ENCODE measurements at places on chromosomes 4 and X.

- no peak for DNase-seq
Observed at GRCh38 chrX:95791876-95792275, 892.8 kb upstream of the DIAPH2 start.

GRCh38 chr4:25351777-25352416 lies 25.2 kb upstream of the ANAPC4 start:
- DNase-seq = no peak

- DNase-seq = no peak
Observed at GRCh38 chr4:27111627-27112026, 251.0 kb downstream of the STIM2 start.

DNA sequence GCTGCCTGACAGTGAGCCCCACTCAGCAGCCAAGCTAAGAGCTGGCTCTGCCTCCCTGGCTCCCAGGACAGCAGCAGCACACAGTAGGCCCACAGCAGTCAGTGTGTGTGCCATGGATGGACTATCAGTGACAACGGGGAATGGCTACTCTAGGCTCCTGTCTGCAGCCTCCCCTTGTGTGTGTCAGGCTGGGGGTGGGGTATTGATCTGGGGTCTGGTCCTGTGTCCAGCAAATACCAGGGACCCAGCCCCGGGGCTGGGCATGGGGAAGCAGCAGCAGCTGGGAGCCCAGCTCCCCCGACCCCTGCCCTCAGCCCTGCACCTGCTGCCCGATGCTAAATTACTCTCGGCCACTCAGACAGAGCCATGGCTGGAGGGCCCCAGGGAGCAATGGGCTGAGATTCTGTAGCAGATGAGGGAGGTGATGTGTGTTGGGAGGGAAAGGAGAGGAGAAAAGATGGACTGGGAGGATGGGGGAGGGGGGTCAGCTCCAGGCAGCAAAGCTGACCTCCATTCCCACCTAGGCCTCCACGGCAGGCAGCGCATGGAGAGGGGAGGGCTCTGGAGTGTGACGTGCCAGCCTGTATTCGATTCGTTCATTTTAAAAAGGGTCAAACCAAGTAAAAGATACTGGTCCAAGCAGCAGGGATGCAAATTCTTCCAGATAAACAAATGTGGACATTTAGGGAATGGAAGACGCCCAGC lies 61.3 kb upstream of the CRMP1 start:
- no peak for DNase-seq

DNA sequence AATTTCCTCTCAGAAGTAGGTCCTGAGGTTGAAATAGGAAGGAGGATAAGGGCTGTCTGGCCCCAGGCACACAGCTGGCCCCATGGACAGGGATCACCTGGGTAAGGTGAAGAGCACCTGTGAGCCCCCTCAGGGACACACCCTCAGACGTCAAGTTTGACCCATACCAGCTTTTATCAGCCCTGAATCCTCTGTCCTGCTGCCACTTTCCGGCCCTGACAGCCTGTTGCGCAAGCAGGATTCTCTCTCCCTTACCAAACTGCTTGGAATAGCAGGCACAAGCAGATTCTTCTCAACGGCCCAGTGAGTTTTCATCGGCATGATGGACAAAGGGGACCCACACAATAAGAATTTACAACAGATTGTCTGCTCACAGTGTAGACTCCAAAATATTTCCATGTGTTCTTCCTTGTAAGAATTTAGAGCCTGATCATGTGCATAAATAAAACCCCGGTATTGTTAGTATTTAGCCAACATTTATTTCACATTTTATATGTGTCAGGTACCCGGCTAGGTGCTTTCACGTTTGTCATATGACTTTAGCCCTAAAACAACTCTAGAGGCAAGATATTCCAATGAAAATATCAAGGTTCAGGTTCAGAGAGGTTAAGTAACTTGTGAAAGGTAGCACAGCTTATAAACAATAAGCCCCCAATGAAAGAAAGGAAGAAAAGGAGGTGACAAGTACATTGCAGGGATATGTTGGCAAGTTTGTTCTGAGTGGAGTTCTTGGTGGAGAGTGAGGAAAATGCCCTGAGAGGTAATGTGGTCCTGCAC lies 107.2 kb upstream of the KIT start:
- DNase-seq = no peak

DNA sequence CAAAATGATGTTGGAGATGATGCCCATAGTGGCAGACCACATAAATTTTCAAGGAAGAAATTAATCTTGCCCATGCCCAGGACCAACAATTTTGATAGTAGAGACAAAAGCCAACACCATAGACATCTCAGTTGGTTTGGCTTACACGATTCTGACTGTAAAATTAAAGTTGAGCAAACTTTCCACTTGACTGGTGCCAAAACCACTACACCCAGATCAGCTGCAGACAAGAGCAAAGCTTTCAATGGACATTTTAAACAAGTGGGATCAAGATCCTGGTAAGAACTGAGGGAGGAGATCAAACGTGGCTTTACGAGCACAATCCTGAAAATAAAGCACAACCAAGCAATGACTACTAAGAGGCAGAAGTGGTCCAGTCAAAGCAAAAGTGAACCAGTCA lies 90.7 kb downstream of the PAPSS1 start:
- no peak for DNase-seq

DNA sequence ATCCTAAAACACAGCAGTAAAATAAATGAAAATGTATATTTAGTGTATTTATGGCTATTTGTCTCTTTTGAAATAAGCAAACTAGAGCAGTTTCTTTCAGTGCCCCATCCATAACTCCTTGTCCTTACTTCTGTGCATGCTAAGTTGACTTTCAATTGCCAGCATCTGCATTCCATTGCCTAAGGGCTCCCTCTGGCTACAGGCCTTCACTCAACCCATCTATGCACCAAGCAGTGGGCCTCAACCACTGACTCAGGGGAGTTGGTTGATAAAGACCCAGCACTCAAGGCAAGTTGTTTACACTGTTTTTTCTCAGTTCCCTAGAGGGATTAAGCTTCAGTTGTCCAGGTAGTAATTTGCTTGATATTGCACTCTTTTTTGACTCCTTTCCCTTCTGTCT lies 265.7 kb downstream of the IQCM start:
- peak; percentile 5 for DNase-seq

GRCh38 chrX:16931855-16932575 lies 14.4 kb upstream of the REPS2 start:
- DNase-seq = no peak

DNA sequence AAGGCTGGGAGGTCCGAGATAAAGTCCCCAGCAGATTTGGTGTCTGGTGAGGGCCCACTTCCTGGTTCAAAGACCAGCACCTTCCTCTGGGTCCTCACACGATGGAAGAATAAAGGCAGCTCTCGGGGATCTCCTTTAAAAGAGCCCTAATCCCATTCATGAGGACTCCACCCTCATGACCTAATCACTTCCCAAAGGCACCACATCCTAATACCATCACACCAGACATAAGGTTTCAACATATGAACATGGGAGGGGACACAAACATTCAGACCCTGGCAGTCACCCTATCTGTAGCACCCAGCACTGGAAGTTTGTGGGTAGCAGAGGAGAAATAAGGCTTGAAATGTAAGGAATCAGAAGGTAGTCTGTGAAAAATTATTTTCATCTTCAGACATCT lies 112.9 kb upstream of the NOCT start:
- no peak for DNase-seq

- no peak for DNase-seq
Observed at GRCh38 chr4:106585915-106586349, 217.4 kb upstream of the GIMD1 start.

- no peak for DNase-seq
Observed at GRCh38 chrX:22486296-22486695, 213.6 kb downstream of the CBLL2 start.

DNA sequence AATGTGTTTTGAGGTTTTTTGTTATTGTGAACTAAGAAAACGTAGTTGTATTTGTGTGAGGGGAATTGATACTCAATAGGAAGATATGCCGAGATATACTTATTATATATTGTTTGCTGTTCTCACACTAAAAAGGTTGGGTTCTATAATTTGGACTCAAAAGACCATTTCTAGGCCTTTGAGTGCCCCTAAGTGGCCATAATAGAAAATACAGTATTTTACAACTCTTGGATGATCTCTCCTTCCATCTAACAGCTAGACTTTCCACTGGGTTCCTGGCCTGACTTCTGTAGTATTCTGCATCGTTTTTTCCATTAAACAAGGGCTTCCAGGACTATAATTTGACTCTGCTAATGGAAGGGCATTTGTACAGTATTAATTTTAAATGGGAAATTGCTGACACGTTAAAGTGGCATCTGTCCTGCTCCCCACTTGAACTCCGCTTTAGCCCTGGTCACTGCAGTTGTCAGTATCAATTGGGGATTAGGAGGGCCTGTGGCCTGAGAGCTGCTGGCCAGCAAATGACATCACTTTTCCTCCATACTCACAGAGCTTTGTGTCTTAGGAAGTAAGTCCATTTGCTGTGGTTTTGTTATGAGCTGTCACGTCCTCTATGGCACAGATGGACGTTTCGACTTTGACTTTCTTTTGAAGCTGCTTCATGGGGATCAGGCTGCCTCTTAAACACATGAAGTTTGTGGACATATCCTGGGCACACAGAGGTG lies 176.9 kb downstream of the SLIT2 start:
- DNase-seq = no peak

DNA sequence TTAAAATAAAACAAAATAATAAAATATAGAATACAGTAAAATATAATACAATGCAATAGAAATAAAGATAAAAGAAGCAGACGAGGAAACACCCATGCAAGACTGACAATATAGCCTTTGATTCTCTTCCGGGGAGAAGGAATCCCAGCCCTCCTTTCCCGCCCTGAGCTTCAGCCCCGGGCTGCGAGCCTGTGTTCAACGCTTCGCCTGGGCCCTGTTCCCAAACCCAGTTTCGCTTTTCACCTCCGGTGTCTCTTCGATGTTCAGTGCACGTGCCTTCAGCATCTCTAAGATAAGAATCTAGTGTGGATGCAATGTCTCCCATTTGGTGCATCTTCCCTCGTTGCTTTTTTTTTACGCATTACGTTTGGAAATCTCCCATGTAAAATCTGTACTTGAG lies 38.4 kb upstream of the ARSD start:
- DNase-seq = no peak

DNA sequence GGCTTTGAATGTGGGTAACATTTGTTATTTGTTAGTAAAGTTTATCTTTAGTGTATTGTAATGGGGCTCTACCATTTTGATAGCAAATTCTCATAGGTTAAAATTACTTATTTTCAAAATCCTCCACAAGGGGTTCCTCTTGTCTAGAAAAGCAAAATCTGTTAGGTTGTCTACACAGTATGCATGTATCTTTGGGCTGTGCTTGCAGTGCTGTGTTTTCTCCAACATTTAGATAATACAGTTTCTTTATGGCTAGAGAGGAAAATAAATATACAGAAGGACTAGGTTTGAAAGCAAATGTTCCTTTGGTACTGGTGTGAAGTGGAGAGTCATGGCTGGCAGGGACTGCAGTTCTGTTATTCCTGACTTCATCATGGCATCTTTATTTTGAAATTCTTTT lies 40.3 kb downstream of the POLR2B start:
- no peak for DNase-seq

DNA sequence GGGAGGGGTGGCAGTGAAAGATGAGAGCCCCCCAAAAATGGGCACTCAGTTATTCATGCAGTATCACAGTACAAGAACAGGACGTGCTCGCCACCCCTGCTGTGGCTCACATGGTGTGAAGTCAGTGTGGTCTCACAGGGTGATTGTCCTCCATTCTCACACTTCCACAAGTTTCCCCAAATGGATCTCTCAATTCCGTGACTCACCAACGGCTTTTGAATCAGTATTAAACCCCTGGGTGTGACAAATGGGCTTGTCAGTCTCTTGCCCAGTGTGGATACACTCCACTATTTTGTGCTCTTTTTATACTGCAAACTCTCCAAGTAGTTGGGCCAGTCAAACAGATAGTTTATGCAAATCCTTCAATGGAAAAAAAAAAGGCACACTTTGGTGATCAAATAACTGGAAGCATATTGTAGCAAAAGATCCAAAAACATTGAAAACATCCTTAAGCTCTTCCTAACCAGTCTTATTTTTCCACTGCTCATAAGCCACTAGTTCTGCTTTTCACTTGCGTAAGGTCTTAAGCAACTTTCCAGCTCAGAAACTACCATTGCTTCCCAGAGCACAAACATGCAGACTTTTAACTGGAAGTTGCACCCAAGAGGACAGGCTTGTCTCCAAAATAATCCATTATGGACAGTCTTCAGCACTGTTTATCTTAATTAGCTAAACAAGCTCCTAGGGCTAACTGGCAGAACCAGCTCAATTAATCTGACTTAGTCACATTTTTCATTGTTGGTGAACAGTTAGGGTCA lies 365.7 kb downstream of the PPP3CA start:
- DNase-seq = no peak

GRCh38 chr4:80409809-80410208 lies 74.3 kb downstream of the CFAP299 start:
- DNase-seq = no peak

DNA sequence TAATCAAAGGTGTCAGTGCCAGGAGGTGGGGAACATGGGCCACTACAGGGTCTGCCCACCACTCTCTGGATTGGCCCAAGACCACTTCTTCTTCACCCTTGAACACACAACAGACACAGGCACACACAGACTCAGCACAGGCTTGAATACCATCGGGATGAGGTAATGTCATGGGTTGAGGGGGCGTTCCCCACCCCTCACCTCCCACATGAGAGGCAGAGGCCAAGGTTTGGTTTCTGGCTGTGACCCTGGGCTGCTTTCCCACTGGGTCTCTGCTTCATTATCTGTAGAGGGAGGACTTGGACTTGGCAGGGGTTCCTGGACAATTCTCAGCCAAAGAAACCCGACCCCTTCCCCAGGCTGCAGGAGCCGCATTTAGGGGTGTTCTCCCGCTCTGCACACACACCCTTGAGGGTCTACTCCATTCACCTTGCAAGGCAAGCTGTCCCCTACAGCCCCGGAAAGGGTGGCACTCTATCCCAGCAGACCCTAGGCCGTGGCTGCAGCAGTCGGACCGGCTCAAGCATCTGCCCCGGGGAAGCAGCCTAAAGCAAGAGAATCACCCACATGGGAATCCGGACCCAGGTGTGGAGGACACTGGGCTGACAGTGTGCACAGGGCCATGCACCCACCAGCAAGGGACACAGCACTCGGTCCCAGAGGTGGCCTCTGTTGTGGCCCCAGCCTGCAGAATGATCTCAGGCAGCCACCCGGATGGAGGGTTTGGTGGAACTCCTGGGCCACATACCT lies 62.4 kb downstream of the TRMT44 start:
- no peak for DNase-seq

DNA sequence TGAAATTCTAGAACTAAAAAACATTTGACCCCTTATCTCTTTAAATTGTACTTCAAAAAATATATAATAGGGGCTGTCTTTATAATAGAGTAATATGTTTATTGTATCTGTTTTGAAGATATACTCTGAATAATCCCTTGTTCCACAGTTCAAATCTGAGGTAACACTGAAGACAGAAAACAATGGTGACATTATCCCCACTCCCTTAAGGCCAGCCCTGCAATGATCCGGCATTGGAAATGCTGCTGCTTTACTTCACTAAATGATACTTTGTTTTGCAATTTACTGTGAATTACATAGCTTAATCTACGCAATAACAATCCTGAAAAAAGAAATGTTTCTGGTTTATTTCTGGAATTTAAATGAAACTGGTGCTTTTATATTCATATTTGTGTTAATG lies 34.4 kb upstream of the ZFP42 start:
- DNase-seq = no peak

Measured in activated naive CD4-positive, alpha-beta T cell treated with anti-CD3 and anti-CD28 coated beads for 36 hours (primary cell).